ENCODE measurements at places on chromosomes 11 and 22.

- DNase-seq, result no peak
Observed at GRCh38 chr11:95108159-95108611, 18.5 kb downstream of the ENDOD1 start.

- no peak for DNase-seq
Observed at GRCh38 chr11:12019866-12020416, 11.5 kb upstream of the DKK3 start.

- DNase-seq, result no peak
Observed at GRCh38 chr22:28068826-28069225, 149.8 kb upstream of the PITPNB start.

DNA sequence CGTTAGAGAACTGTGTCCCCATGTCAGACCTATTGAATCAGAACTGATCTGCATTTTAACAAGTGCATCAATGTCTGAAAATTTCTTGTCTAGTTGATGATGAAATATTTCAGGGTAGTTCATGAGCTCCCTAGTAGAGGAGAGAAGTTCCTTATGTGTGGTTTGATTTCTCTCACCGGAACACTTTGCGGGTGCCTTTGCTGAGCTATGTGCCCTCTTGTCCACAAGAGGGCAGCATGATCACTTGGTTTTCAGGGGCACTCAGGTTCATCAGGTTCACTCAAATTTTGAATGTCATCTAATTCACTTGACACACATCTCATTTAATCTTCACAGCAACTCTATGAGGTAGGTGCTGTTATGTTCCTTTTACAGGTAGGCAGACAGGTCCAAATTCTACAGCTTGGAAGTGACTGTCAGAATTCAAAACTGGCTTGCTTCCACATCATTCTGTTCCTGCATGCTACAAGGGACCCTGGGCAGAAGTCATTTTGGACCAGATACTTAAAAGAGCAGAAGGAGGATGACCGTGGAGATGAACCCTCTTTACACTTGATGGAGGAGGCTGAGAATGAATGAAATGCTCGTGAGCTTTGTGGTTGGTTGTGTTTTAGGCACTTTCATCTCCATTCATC is 55.6 kb downstream of the P4HA3 start:
- DNase-seq, result peak; percentile 52

DNA sequence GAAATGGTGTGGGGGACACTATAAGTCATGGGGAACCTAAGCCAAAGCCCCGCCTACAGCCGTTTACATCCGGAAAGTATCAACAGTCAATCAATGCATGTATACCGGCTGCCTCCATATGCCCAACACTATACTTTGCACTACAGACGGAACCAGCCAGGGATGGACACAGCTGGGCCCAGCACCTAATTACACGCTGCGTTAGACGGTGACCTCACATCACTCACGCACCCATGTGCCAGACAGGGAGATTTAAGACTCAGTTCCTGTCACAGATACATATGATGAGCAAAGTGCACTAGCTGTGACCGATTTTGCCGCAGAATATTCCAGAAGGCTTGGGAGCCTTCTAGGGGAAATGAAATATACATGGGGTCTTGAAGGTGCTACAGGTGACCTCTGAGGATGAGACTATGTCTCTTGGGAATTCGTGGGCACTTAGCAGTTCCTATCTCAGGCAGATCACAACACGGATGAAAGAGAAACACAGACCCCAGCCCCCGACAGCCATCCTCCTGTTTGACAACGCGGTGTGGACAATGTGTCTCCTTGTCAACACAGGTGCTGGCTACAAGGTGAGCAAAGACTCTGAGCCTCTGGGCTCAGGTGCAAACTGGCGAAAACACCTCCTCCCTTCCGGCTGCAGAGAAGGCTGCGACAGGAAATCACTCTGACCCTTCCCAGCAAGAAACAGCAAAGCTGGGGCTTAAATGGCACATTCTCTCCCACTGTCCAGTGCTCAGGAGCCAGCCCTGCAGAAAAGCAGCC is 8.0 kb downstream of the AHNAK start:
- DNase-seq, result no peak

GRCh38 chr22:46499805-46500189 is 37.6 kb downstream of the CELSR1 start:
- no peak for DNase-seq

- no peak for DNase-seq
Observed at GRCh38 chr11:45485070-45485707, 180.2 kb downstream of the CHST1 start.

DNA sequence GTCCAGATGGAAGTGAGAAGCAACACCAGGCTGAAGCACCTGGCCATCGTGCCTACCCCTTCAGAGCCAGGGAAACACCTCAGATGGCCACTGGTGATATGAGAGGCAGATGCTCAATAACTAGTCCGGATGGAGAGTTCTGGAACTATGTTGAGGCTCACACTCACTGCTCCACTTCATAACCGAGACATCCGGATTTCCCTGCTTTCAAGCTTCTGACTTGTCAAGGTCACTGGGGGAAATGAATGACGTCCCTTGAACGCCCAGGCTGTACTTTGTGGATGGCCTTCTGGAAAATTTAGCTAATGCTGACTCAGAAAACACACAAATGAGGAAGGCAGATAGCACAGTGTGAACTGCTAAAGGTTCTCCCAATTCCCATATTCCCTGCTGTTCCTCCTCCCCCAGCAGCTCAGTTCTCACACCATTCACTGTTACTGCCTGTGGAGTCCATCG is at the start of gene LYVE1:
Gene LYVE1 (minus strand): TSS at position 180 of the 456 bp plus-strand sequence. CDS start 133 bp downstream, at position 47.
- DNase-seq, result no peak

- no peak for DNase-seq
Observed at GRCh38 chr11:1543606-1544263, 28.3 kb downstream of the DUSP8 start.

GRCh38 chr22:19598054-19598855 is 74.0 kb upstream of the CLDN5 start:
- no peak for DNase-seq

DNA sequence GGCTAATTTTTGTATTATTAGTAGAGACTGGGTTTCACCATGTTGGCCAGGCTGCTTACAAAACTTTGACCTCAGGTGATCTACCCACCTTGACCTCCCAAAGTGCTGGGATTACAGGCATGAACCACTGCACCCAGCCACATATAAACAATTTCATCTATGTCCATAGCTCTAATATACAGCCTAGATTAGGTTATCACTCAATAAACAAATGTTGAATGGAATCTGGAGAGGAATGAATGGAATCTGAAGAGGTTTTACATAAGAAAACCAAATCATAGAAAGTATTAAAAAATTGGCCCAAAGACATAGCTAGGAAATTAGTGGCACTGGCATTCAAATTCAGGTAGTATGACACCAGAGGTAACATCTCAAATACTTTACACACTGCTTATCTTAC is 1401.4 kb upstream of the TENM4 start:
- DNase-seq, result no peak

GRCh38 chr22:29443452-29443851 is 5.1 kb downstream of the RFPL1 start:
- no peak for DNase-seq

DNA sequence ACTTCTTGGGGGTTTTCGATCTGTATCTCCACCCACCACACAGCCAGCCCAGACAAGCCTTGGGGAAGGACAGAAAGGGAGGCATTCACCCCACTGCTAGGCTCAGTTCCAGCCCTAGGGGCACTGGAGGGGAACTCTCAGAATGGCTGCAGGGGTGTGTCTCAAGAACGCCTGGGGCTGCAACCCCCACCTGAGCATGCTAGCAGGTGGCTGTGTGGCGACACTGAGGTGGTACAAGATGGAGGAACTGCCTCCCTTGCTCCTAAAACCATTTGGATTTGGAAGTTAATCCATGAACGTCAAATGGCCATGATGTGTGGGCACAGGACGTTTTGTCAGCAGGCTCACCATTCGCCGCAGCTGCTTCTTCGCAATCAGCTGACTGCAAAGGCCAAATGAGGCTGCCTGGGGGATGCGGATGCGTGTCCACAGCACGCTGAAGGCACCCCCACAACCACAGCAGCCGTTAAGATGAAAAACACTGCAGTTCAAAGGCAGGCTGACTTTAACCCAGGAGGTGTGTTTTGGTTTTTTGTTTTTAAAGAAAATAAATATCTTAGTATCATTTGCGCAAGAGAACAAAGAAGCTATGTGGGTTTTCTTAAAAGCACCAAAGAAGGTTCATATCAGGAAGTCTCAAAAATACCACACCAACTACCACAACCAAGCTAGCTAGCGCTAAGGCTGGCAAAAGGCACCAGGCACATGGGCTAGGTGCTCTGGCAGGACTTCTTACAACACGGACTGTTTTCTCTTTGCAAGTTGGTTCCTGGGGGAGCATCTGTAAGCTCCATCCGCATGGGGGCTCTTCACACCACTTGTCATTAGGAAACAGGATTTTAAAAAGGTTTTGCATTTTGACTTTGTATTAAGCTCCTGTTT is 22.2 kb upstream of the NAP1L4 start:
- peak; percentile 93 for DNase-seq
